ENCODE measurements at places on chromosomes 12 and 14.

DNA sequence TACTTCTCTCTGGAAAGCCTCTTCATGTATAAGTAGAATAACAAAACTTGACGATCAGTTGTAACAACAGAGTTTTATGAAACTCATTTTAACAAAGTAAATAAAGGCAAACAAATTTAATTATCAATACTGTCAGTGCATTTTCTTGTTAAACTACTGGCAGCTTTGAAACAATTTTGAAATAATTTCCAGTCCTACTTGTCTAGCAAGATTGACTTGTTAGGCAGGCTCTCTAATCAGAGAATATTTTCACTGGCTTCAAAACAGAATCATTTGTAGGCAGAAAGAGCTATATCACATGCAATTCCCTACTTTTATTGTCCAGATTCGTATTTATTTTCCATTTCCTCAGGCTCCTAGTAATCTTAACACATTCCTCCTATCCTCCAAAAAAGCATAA is 45.9 kb upstream of the SLC6A13 start:
- no peak for DNase-seq

GRCh38 chr12:83172866-83173649 is 486.4 kb downstream of the TMTC2 start:
- DNase-seq = no peak

- DNase-seq = no peak
These were observed 11.9 kb upstream of the LRP1-AS start for GRCh38 chr12:57159311-57159710.

DNA sequence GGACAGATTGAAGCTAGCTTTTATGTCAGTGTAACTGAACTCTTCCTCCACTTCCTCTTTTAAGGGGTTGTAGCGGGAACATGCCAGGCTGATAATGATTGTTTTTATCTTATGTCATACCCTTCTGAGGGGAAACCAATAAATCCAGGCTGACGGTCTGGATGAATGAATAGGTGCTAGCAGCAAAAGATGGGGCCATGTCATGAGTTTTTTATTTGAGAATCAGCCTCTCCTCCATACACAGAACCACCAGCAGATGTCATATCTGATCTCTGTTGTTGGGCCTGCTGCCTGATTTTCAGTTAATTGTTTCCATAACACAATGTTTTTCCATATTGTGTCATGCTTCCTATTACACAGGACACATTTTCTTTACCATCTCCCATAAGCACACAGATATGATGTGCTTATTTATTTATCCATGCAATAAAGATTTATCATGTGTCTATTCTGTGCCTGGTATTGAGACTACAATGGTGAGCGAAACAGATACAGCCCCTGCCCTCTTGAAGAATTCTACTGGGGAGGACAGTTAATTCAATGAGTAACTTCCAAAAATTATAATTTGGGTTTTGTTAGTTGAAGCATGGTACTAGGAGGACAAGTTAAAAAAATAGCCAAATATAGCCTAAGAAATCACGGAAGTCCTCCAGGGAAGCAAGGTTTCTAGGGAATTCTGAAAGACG is 33.6 kb upstream of the CRY1 start:
- DNase-seq = no peak

DNA sequence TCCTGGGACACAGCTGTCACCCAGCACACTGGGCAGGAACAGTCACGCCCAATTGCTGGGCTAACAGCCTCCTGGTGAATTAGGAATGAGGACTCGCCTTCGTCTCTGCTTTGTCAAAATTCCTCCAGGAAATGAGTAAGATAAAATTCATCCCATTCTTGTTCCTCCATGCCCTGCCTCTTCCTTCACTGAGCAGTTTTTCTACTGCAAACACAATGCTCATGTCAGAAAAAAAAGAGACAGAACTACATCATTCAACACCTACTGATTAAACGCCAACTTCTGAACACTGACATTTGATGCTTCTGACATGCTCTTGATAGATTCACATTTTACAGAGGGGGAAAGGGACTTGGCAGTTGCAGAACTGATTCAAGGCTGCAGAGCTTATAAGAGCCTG is 37.5 kb upstream of the DTX1 start:
- no peak for DNase-seq

Measured in hepatic stellate cell (primary cell).